ENCODE measurements at places on chromosomes 2 and 18. TPM values are rescaled to one million over a fixed set of nuclear protein-coding genes. Genes with fewer than 3 reads are reported as not detected.

DNA sequence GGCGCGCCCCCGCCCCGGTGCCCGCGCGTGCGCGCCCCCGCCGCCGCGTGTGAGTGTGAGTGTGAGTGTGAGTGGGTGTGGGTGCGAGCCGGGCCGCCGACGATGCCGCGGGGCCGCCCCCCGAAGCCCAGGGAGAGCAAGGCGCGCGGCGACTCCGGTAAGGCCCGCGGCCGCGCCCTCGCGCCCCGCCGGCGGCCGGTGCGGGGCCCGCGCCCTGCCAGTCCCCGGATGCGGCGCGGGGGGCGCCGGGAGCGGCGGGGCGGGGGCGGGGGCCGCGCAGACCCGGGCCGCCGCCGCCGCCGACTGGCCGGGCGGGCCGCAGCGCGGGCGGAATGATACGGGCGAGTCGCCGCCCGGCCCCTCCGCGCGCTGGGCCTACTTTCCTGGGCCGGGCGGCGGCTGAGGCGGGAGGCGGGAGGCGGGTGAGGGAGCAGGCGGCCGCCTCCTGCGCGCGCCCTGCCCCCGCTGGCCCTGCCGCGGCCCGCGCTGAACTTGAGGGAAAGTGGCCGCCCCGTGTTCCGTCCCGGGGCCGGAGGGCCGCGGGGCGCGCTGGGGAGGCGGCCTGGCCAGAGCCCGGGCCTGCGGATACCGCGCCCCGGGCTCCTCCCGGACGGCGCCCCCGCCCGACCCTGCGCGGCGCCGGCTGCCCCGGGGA is at the start of gene ZNF236:
ZNF236 (plus strand) TSS at position 52 of the 655 bp plus-strand sequence; CDS start at position 103, 51 bp downstream.
- peak; percentile 84 for DNase-seq

Gene TMEM182
- total RNA-seq, result 3.2 TPM

Gene IL36B
- not detected for total RNA-seq

Gene HTR2B
- total RNA-seq, result 0.22 TPM

Gene DARS1
- total RNA-seq, result 29.6 TPM

DNA sequence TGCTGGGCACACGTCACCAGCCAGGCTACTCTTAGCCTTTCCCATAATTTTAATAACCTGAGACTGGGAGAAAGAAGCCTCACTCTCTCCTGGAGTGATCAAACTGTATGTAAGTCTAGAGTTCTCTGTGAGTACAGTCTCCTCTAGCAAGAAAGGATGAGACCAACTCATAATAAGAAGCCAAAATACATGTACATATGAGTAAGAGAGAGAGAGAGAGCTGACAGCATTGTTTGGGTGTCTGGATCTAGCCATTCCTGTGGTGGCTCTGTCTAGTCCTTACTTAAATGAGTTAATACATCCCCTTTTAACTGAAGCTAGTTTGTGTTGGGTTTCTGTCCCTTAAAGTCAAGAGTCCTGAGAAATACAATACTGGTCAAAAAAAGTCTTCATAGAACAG is 26.0 kb upstream of the ANXA4 start:
- DNase-seq, result no peak

DNA sequence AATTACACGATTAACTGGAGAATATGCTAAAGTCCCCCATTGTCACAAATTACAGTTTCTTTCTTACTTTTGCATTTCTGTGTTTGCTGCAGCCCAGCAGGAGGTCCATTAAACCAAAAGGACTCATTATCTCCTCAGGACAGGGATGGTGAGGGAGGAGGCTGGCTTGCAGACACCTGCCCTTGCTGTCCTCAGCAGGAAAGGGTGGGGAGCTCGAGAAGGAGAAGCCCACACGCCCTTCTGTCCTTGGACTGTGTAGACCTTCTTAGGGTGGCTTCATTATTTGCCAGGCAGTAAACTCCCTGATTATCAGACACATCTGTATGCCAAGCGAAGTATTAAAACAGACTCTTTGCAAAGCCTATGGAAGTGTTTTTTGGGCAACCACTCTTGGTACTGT is 196.0 kb downstream of the LDLRAD4 start:
- no peak for DNase-seq

Gene MALT1
- total RNA-seq, result 19.5 TPM

Gene POTEC
- not detected for total RNA-seq

DNA sequence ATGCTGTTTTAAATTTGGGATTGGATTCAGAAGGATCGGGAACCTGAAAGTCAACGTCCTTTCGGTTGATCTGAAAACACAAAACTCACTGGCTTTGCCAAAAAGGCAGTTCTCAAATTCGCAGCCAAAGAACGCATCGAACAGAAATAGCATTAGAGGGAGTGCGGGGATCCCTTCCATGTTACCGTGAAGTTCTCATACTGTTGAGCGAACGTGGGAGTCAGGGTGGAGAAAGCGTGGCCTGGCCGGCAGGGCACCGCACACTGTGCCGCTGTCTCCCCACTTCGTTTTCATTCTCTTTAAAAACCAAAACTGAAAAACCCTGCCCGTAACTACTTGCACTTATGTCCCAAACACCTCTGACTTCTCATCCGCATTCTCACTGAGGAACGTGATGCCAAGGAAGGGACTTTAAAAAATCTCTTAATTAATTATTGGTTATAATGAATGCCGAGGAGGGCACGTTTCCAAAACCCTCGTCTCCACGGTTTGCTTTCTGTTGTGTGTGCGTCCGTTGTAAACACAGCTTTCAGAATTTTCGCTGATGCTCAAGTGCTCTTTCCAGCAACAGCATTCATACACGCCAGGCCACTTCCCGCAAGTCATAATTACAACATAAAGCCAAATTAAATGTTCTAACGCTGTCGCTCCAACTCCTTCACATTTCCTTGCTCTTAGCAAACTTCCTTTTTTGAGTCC is 60.9 kb upstream of the TWIST2 start:
- DNase-seq, result no peak

Gene SETBP1
- total RNA-seq, result 15.0 TPM

DNA sequence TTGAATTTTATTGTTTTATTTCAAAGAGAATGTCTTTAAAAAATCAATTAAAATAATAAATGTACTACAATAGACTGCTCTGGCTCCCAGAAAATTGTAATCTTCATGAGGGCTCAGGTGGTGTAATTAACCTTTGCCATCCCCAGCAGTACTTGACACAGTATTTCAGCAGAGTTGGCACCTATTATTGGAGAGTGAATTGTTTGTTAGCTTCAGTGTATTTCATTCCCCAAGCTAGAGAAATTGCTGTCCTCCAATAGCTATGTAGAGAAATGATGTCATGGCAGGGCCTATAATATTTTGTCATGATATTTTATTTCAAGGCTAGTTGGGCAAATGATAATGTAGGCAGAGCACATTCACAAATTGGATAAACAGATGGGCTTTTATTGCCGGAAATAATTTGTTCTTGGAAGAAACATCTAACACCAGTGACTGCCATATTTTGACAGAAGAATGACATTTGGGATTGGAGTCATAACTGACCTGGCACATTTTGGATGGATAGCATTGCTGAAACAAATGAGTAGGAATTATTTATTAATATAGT is 712.0 kb upstream of the NXPH2 start:
- DNase-seq, result no peak

DNA sequence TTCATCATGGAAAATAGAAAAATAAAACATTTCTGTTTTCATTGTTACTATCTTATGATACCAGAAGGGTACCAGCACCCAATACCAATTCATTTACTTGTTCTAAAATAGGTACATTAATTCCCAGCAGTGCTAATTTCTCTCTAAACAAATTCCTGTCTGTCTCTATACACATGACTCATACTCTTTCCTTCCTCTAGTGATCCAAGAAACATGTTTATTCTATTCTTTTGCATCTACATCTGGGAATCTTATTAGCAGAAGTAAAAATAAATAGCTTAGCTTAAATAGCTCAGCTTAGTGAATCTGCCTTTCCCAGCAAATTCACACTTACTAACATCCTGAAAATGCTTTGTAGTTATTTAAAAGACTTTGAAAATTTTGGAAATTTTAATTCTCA is 84.5 kb upstream of the MAPRE2 start:
- no peak for DNase-seq

DNA sequence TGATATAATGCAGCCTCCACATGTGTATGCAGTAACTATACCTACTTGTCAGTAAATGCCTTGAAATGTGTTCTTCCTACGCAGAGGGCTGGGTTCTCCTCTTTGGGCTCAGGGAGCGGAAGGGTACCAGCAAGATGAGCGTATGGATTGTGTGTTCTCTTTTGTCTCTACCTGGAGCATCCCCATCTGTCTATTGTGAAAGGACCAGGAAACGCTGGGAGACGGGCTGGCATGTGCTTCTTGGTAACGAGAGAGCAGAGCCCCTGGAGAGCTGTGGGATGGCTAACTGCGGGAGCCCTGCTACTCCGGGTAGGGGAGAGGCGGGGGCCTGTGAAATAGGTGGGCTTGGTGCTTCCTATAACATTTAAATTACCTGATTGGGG is 80.9 kb downstream of the BCL2 start:
- DNase-seq, result no peak

DNA sequence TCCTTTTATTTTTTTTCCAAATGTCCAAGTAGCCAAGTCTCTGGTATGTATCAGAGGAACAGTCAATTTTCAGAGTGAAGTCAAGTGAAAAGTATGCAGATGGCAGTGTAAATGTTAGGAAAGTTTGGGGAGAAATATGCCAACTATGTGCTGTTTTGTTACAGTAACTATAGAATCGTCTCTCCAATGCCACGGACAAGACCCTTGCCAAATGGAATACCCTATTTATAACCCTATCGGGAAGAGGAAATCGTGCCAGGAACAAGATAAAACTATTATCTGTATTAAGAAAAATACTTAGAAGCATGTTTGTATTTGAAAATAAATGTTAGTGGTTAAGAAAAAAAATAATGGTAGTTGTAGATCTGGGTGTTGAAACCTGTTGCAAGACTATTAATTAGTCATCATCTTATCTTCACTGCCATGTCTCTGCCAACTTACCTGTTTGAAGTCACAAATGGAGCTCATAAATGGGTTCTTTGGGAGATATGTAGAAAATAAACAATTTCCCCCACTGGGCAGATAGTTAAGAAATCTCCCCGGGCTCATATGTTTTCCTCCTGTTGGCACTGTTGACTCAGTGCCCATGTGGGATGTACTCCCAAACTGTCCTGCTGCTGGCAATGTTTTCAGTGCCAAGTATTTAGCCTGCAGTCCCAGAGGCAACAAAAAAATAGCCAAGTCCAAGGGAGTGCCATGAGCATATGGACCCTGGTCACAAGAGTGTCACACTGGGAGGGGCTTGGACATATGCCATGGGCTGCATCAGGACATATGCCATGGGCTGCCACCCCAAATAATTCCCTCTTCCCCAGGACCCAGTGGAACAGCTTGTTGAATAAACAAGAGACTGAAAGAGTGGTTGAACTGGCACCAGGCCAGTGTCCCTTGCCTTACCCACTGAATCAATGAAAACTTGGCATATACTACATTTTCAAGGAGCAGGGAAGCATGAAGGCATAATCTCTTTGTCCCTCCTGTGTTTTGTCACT is 366.9 kb downstream of the OSR1 start:
- DNase-seq, result peak; percentile 43

Gene ASTL
- total RNA-seq, result not detected

DNA sequence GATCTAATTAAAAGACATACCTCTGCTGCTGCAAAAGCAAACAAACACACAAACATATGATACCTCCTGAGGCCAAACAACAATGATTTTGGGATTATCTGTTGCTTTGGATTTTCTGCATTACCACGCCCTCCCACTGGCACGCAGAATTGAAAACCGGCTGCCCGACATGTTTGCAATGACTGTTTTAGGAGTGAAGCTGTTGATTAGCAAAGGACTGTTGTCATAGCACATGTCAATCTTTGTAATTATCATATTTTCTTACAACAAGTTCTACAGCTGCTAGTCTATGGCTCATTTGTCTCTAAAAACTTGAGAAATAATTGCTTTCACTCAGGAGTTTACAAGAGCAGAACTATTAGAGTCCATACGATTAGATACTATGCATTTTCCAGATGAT is 94.4 kb upstream of the MEIS1 start:
- DNase-seq, result no peak

- no peak for DNase-seq
These were observed 1596.8 kb upstream of the SLC39A10 start for GRCh38 chr2:194060269-194060668.

DNA sequence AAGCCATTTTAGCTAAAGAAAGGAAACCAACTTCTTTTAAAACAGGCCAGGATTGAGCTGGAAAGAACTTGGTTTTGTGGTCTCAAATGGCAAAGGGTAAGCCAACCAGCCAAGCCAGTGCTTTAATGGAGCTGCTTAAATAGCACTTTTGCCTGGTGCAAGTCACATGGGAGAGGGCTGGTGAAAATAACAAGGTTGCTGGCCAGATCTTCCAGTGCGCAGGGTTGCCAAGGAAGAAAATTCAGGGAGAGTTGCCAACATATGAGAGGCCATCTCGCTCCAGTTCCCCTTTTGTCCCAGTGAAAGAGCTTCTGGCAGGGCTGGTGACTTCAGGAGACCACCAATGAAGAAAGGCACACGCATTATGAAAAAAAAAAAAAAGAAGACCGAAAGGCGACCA is 57.3 kb downstream of the IRS1 start:
- DNase-seq, result no peak

DNA sequence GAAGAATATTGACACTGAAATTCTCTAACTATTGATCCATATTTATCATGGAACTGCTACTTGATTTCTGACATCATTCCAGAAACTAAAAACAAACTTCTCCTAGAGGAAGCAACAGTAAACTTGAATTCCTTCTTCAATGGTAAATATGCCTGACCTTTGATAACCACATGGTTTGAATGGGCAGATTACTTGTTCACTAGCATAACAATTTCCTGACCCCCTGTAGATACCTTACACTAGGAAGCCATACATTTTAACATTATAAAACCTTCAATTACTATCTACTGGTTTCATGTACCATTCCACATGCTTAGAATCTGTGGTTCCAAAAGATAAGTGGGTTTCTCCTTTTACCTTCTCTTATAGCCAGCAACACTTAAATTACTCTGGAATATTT is 36.5 kb upstream of the DSG1 start:
- no peak for DNase-seq

Gene SERPINB5
- 2.6 TPM for total RNA-seq

DNA sequence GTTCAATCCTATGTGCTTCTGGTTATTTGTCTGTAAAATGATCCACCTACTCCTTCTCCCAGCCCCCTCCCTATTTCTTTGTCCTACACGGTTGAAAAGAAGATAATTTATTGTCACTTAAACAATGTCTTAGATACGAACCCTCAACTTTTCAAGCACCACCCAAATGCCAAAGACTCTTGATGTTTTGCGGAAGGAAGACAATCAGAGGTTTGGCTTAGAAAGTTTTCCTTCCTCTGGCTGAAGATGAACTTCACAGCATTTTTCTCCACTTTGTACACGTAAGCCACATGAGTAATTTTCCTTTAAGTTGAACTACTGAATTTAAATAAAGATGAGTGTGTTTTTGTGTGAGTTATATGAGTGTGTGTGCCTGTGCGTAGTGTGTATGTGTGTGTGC is 25.5 kb upstream of the SLC8A1 start:
- DNase-seq, result no peak

DNA sequence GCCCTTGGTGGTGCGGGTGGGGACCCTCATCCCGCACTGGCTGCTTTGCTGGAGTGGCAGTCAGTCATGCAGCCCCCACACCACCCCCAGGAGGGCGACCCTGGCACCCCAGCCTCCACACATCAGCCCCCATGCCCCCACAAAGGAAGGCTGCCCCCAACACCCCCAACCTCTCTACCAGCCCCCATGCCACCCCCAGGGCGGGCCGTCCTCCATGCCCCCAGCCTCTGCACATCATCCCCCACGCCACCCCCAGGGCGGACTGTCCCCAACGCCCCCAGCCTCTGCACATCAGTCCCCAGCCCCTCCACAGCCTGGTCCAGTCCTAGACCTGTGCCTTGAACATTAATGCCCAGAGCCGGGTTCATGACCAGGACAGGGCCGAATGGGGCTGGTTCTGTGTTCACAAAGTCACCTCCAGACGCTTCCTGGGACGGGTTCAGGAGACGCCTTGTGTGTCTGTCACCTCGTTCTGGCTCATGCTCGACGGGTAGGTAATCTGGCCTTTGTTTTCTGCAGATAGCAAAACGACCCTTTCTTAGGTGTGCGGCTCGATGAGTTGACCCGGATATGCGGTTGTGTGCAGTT is 18.4 kb downstream of the D2HGDH start:
- peak; percentile 43 for DNase-seq

All from mucosa of descending colon (tissue), 3 donors.